Gastroesophageal sphincter (tissue), 4 donors: ENCODE measurements at places on chromosomes 2 and 18.

DNA sequence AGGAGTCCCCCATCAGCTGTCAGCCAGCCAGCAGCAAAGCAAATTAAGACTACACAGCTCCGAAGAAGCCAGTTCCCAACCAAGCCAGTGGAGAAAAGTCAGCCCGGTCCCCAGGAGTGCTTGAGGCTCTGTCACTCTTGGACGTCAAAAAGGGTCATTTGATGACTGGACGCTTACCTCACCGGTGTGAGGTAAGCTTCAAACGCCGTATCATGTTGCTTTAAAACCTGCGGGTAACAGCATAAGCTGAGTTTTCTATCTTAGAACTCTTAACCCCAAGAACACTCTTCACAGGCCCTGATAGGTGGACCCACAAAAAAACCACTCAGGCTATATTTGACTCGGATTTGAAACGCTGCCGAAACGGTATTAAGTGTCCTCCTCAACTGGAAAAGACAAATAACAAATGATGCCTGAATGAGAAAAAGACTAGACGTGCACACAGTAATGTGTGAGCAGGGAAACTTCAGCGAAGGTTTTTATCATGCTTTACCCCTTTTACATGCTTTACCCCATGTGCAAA lies 682 bp upstream of the LNPK start:
- peak; percentile 24 for ATAC-seq

DNA sequence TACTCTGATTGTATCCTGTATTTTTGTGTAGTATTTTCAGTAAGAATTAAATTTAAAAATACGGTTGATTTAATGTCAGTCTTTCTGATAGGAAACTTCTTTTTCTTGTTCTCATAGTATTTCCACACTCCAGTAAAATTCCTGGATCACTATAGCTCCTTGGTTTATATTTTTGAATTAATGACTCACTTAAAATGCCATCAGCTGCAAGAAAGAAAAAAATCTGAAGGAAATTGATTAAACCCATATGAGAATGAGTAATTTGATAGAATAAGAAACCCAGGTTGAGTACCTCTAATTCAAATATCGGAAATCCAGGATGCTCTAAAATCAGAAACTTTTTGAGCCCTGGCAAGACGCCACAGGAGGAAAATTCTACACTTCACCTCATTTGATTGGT lies 186.8 kb upstream of the RND3 start:
- no peak for ATAC-seq

DNA sequence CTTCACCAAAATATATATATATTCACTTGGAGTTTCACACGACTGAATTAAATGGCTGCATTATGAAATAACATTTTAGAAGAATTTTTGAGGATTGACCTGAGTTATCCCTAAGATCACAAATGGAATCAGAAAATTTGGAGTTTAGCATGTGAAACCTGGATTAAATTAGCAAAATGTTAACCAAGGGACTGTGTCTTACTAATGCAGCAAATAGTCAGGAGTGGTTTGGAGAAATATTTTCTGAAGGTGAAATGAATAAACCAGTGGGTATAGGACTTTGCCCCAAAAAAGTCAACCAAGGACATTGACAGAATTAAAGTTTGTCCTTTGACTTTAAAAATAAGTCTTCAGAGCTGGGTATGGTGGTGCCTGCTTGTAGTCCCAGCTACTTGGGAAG lies 111.2 kb downstream of the PRPF40A start:
- no peak for ATAC-seq

- no peak for ATAC-seq
These were observed 10.9 kb upstream of the SGPP2 start for GRCh38 chr2:222413295-222413911.

DNA sequence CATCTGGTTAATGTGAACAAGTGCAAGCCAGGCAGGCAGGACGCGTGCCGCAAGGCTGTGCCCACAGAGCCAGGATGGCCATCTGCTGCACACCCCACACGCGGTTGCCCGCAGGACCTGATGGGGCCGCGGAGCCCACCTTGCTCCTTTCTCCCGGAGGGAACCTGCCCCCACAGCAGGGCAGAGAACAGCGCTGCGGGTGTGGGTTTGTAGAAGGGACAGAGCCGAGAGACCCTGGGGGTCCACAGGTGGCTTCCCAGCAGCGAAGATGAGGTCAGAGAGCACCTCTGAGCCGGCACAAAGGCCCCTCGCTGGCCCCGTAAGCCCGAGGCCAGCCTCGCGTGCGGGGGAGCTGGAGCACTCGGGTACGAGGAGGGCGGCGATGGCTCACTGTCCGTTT lies 460.8 kb upstream of the SALL3 start:
- ATAC-seq, result no peak

GRCh38 chr2:156196031-156196430 lies 136.5 kb downstream of the NR4A2 start:
- ATAC-seq, result no peak

- no peak for ATAC-seq
These were observed 46.4 kb upstream of the CXCR4 start for GRCh38 chr2:136164280-136164776.
